ENCODE measurements at places on chromosomes 1 and 21.

GRCh38 chr1:200901796-200902444 lies 7.2 kb downstream of the INAVA start:
- no peak for DNase-seq

DNA sequence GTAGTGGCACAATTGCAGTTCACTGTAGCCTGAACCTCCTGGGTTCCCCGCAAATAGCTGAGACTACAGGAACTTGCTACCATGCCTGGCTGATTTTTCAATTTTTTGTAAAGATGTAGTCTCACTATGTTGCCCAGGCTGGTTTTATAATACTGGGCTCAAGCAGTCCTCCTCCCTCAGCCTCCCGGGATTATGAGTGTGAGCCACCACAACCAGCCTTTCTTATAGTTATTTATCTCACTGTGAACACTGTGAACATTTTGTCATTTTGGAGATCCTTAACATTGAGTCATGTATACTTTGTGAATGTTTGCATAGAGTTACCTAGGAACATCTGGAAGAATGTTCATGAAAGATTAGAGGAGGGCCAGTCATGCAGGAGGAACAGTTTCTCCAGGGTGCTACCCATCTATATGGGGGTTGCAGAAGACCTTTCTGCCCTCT lies 127.1 kb upstream of the CACYBP start:
- no peak for DNase-seq

- no peak for DNase-seq
Observed at GRCh38 chr21:45050797-45051489, 23.4 kb upstream of the ADARB1 start.

DNA sequence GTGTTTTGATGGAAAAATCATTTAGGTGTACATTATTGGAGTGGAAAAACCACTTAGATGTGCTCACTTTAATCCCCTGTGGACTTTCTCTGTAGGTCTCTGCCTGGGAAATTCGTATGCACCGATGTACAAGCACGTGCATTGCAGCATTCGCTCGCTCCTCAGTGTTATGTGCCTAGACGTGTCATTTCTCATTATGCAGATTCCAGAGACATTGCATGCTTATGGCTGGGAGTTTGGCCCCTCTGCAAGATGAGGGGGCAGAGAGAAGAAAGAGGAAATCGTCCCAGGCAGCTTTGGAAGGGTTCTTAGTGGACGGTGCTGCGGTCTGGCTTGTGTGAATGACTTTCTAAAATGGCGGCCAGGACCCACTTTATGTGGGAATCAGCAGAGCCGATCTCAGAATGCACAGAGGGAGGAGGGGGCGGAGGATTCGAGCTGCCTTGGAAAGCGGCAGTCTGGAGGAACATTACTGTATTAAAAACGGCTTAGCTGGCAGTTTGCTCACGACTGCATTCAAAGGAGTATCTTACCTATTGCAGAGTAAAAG lies 2.3 kb downstream of the SPEN start:
- DNase-seq, result peak; percentile 86

GRCh38 chr1:243745356-243745755 lies 104.7 kb downstream of the AKT3 start:
- no peak for DNase-seq

- DNase-seq, result no peak
Observed at GRCh38 chr1:224212618-224213061, 29.6 kb downstream of the DEGS1 start.

- no peak for DNase-seq
Observed at GRCh38 chr1:170664093-170664827, at the start of gene PRRX1. Gene PRRX1 (plus strand): TSS chr1:170664131. CDS start chr1:170664219, 88 bp downstream.

DNA sequence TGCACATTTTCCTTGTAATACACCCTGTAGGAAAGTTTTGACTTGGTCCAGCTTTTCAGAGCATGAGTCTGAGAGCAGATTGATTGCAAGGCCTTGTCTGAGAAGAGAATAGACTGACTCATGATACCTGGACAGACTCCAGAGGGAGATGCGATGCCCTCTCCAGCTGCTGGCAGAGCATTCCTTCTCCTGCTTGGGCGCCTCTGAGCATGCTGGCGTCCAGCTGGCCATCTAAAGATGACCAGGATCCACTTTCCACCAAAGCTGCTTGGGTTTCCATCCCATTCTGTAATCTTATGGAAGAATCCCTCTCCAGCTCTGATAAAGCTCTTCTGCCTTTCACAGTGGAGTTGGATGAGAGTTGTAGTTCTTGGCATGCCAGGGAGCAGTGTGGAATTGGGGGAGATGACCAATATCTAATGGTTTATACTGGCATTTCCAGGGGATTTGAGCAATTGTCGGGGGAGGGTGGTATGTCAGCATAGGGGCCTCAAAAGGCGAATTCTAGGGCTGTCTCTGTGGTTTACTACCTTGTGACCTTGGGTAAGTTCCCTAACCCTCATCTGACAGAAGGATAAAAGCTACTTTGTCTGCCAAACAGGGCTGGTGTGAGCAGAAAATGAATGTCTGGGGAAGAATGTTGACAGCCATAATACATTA lies 19.5 kb downstream of the SZRD1 start:
- DNase-seq, result no peak

GRCh38 chr21:27466140-27466539 lies 499.3 kb upstream of the ADAMTS5 start:
- DNase-seq, result no peak

DNA sequence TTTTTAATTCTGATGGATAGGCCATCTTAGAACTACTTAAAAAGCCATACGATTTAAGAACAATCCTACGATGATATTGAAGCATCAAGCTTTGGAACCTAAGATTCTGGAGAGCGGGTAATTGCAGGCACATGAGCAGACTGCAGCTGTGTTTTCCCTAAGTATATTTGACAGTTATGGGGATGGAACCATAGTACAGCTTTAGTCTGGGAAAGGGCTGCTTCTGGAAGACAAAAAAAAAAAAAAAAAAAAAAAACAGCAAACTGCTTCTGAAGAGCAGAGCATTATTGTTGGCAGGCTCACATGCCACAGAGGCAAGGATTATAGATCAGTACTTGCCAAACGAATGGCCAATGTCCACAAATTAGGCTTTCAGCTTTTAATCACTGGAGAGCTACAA lies 1618.7 kb downstream of the AMY1C start:
- DNase-seq, result no peak

GRCh38 chr1:46012236-46012635 lies 120.2 kb downstream of the PIK3R3 start:
- DNase-seq, result no peak

- no peak for DNase-seq
Observed at GRCh38 chr1:217718873-217719272, 87.7 kb downstream of the SPATA17 start.

- no peak for DNase-seq
Observed at GRCh38 chr1:119388450-119388849, 19.9 kb downstream of the HAO2 start.

GRCh38 chr21:42169758-42170157 lies 49.2 kb upstream of the ABCG1 start:
- DNase-seq, result no peak

DNA sequence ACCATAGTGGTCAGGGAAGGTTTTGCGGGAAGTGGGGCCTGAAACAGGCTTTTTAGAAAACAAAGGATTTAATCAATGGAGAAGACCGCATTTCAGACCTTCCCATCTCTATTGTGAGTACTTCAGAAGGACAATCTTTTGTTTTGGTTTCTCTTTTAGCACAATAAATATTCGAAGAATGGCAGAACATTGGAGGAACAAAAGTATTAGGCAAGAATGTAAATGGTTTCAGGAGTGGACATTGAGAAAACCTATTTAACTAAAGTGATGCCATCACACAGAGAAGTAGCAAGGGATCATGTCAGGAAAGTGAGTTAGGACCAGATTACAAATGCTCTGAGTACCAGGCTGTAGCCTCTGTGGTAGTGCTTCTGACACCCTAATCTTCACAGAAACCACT lies 26.8 kb upstream of the UBE2U start:
- no peak for DNase-seq

DNA sequence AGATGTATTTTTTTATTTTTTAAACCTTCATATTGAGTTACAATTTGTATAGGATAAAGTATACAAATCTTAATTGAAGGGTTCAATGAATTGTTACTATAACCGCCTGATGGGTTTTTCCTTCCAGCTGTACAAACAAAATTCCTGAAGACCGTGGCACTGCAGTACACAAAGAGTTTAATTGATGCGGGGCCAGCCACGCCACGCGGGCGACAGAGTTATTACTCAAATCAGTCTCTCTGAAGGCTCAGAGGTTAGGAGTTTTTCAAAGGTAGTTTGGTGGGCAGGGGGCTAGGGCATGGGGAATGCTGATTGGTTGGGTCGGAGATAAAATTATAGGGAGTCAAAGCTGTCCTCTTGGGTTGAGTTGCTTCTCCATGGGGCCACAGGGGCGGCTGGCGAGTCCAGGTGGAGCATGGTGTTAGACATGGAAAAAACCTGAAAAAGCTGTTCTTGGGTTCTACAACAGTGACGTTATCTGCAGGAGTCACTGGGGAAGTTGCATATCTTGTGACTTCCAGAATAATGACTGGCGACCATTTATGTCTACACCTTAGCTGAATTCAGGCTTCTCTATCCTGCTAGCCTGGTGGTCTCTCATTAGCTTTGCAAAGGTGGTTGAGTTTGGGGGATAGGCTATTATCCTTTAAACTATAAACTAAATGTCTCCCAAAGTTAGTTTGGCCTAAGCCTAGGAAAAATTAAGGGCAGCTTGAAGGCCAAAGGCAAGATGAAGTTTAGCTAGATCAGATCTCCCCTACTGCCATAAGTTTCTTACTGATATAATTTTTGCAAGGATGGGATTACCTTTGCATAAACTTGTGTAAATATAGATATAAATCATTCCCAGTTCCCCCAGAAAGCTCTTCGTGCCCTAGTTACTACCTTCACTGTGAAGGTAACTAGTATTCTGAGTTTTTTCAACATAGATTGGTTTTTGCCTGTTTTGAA lies 13.0 kb upstream of the TMEM9 start:
- peak; percentile 43 for DNase-seq
